ENCODE measurements at places on chromosomes 1 and 21.

GRCh38 chr1:79704067-79704466 lies 697.5 kb upstream of the ADGRL4 start:
- H3K27ac ChIP-seq, result no peak overlapping the region
- H3K27me3 ChIP-seq, result no peaks in the 10 kb centered on the region
- no peaks in the 10 kb centered on the region for H3K36me3 ChIP-seq
- no peak overlapping the region for H3K4me3 ChIP-seq

DNA sequence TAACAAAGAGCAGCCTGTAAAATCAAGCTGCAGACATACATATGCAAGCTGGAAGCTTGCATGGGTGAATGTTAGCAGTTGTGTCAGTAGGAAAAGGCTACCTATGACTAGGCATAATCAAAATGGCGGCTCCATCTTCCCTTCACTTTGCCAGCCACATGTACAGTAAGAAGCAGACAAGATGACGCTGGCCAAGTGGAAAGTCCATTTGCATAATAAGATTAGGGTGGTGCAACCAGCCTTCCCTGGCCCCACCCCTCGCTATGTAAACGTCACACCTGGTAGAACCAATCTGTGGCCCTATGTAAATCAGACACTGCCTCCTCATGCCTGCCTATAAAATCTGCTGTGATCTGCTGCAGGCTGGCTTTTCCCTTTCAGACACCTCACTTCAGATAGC lies 171.9 kb upstream of the USP25 start:
- H3K4me3 ChIP-seq, result no peak overlapping the region
- H3K36me3 ChIP-seq, result no peaks in the 10 kb centered on the region
- 0 out of 2 replicates have a peak, but pooled peaks cover 4% of the 10 kb centered on the region for H3K4me1 ChIP-seq
- no peaks in the 10 kb centered on the region for H3K27me3 ChIP-seq
- H3K27ac ChIP-seq, result no peak overlapping the region

DNA sequence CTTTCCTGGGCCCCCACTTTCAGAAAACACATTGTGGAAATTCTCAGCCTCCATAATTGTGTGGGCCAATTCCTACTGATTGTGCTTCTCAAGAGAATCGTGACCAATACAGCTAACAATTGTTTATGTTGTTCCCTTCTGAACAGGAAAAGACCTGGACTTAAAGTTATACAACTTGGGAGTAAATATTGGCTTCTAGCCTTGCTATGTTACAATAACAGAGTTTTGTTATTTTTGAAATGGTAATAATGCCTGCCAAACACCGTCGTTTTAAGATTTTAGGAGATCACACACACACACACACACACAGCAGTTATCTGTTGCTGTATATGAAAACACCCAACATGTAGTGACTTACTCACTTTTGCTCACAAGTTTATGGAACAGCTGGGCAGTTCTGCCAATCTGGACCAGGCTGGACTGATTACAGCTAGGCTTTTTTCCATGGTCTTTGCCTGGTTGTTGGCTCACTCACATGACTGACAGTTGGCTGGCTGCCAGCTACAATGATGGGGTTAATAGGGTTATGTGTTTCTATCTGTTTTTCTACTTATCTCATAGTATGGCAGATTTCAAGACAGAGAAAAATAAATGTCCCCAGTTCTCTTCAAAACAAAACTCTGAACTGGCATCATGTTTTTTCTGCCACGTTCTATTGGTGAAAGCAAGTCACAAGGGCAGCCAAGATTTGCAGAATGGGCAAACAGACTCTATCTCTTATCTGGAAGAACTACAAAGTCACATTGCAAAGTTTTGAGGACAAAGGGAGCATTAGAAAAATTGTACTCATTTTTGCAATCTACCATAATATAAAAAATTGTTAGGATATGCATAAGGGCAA lies 447.5 kb downstream of the NEGR1 start:
- H3K27ac ChIP-seq, result no peak overlapping the region
- no peak for DNase-seq
- H3K4me1 ChIP-seq, result no peaks in the 10 kb centered on the region
- H3K4me3 ChIP-seq, result no peak overlapping the region
- H3K27me3 ChIP-seq, result no peaks in the 10 kb centered on the region

- H3K36me3 ChIP-seq, result no peaks in the 10 kb centered on the region
- DNase-seq, result no peak
- H3K27me3 ChIP-seq, result peaks cover 4% of the 10 kb centered on the region
- no peak overlapping the region for H3K4me3 ChIP-seq
- H3K27ac ChIP-seq, result no peak overlapping the region
- H3K4me1 ChIP-seq, result peaks cover 21% of the 10 kb centered on the region
Observed at GRCh38 chr1:18641005-18641941, 10.6 kb downstream of the PAX7 start.
